Activated CD8-positive, alpha-beta memory T cell treated with anti-CD3 and anti-CD28 coated beads, Interleukin-2, amount 50 U/mL, for 4 hours (primary cell): ENCODE measurements at places on chromosomes 1 and 21.

DNA sequence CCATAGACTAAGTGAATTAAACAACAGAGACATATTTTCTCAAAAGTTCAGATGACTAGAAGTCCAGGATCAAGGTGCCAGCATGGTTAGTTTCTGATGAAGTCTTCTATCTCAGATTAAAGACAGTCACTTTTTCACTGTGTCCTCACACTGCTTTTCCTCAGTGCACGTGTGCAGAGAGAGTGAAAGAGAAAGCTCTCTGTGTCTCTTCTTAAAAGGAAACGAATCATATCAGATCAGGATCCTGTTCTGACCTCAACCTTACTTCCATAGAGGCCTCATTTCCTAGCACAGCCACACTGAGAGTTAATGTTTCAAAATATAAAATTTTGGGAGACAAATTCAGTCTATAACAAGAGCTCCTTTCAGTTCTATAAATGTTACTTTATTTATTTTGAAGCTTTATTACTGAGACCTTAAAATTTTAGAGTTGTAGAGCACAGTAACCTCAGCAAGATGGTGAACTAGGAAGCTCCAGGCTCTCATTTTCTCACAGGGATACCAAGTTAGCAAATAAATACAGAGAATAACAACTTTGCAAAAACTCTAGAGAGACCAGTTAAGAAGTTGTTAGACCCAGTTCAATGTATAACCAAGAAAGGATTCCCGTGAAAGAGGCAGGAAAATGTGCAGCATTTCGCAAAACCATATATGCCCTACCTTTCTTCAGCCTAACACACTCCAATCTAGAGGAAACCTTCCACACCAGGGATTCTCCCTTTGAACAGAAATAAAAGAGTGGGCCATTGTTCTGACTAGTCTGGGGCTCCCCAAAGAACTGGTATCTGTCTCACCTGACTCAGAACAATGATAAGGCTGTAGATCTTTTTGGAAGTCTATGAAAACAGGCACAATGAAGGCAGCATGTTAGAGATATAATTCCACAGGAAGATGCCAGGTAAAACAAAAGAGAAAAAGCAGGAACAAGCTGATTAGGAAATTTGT lies 372.2 kb downstream of the MRPL39 start:
- DNase-seq: no peak

GRCh38 chr1:1040004-1040991 lies 20.4 kb downstream of the AGRN start:
- peak; percentile 75 for DNase-seq

DNA sequence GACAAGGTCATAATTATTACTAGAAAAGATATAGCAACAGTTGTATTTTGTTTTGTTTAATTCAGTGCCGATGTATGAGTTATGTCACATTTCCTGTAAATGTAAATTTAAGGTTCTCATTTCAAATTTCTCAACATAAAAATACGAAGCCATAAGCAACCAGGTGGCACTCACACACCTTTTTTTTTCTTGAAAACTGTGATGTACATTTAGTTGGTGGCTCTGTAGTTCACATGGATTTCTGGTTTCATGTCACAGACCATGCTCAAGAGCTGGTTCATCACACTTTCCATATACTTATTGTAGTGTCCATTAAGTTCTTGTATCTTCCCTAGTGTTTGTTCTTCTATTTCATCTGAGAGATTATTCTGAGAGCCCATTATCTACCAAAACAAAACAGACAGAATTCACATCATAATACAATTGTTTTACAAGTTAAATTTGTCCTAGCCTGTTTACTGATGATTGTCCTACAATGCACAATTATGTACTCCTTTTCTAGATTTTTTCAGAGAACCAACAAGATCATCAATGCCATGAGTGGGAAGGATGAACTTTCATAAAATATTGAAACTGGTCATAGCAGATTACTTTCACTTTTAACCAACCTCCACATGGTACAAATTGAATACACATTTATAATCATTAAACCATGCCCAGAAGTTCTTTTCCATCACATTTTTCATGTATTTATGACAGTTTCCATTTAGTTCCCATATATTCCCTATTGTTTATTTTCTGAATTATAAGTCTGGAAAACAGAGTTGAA lies 17.1 kb downstream of the ATP6V1G3 start:
- DNase-seq: no peak

DNA sequence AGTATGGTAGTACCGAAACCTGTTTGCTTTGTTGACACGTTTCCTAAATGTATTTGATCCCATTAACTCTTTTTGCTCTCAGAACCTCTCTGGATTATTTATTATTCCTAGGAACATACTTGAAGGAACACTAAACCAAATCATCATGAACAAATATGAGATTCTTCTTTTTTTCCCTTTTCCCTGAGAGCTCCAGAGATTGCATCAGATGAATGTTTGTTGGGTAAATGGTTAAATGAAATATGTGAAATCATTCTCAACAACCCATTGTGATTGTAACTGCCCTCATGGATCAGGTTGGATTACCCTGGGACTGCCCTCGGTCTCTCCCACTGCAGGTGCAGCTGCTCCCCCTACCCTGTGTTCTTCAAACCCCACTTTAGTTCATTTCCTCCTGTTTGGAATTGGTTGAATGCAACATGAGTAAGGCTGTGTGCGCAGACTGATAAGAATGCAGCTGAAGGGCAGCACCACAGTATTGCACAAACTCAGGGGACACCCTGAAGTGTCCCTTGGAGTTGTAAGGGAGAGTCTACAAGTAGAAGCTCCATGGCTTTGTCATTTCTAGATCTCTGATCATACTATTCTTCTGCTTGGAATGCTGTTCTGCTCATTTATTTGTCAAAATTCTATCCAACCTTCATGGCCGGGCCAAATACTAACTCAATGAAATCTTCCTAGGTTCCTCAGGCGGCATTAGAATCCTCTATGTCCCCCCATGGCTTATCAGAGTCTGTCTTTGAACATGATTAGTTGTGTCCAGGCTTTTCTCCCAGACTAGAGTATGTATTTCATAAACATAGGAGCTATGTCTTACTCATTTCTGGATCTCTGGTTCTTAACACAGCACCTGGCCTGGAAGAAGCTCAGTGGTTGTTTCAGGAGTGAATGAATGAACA lies 47.1 kb upstream of the NEK2 start:
- DNase-seq: no peak

- DNase-seq: no peak
Measured at GRCh38 chr21:38861989-38862683, 56.4 kb downstream of the ETS2 start.

DNA sequence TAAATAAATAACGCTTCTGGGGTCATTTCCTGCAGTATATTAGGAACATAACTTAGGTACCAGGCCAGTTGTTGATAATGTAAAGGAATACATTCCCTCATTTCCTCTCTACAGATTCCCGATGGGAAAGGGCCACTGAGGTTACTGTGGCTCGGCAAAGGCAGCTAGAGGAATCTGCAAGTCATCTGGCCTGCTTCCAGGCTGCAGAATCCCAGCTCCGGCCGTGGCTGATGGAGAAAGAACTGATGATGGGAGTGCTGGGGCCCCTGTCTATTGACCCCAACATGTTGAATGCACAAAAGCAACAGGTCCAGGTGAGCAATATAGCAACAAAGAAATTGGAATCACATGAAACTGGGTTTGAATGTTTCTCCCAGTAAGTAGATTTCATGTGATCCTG lies 109.6 kb upstream of the BMP8A start:
- no peak for DNase-seq

DNA sequence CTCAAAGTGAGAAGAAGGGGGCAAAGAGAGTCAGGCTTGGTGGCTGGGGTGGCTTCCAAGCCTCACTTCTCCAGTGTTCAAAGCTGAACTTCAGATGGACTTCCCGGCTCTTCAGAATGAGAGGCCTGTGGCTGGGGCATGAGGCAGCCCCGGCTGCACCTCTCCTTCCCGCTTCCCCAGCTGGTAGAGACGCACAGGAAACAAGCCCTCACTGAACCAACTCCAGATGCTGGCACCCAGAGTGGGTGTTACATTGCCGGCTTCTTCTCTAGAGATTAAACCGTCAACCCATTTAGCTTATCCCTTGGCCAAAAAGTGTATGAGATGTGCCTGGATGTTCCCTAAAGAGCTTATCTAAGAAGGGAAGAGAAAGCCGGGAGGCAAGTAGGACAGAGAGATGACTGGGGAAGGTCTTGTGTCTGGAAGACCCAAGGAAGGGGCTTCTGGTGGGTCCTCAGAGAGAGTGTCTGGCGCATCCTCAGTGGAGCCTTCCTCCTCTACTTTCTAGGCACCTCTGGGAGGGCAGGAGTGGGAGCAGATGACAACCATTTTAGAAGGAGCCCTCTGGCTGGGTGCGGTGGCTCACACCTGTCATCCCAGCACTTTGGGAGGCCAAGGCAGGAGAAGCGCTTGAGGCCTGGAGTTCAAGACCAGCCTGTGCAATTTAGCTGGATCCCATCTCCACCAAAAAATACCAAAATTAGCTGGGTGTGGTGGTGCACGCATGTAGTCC lies 2.0 kb downstream of the ADAMTSL4 start:
- DNase-seq: no peak

DNA sequence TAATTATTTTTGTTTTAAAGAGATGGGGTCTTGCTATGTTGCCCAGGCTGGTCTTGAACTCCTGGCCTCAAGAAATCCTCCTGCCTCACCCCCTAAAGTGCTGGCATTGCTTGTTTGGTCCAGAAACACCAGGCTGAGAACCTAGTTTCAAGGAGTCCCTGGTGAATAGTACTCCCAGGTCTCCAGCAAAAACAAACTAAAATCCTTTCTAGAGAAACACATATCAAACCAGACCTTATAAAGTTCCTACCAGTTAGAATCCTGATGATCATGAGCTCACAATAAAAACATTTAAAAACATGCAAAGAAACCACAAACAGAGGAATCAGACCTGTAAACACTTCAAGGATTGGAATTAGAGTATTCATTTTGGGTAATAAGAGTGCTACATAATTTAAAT lies 34.4 kb upstream of the PADI1 start:
- DNase-seq: no peak

DNA sequence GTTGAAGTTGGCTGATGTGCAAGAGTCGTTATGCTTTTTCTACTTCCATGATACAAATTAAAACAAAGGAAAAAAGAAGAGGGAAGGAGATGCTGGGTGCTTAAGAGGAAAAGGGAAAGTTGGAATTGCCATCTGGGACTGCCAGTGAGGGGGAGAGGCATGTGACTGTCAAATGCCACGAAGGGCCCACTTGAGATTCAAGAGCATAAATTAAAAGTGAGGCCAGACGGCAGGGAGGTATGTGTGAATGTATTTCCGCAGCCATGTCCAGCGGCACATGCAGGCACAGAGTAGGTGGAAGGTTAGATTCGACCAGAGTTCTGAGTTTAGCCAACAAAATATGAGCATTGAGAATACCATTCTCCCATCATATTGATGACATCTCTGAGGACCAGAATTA lies 32.0 kb downstream of the NFASC start:
- no peak for DNase-seq

GRCh38 chr1:225662155-225662554 lies 9.2 kb upstream of the ENAH start:
- DNase-seq: no peak

DNA sequence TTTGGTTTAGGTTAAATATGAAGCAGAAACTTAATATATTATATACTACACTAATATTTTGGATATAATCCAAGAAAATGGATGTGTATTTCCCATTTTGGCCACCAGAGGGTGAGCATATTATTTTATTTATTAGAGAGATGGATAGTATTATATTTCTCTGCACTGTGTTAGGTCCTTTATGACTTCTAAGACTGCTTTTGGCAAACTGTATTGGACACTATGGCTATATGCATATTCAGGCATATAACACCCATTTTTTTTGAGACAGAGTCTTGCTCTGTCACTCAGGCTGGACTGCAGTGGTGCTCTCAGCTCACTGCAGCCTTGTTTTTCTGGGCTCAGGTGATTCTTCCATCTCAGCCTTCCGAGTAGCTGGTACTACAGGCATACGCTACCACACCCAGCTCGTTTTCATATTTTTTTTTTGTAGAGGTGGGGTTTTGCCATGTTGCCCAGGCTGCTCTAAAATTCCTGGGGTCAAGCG lies 17.8 kb upstream of the PGM1 start:
- DNase-seq: no peak

GRCh38 chr1:93658188-93658587 lies 23.4 kb downstream of the BCAR3 start:
- no peak for DNase-seq

DNA sequence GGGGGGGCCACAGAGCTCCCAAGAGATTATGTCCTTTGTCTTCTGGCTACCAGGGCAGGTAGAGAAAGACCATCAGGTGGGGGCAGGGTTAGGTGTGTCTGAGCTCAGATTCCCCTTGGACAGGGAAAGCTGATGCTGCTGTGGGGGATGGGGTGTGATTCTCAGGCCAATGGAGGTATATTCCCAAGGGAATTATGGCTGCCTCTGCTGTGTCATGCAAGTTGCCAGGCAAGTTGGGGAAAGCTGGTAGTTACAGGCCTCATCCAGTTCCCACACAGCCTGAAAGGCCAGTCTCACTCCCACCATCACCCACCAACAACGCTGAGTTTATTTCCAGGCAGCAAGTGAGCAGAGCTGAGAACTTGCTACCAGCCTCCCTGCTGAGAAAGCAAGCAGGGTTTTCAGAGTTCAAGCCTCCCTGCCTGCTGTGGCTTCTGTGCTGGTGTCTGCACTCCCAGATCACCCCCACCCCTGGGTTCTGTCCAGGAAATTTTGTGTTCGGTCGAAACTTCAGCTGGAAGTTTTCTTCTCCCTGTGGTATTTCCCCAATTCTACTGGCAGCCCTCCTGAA lies 21.3 kb downstream of the IFI16 start:
- DNase-seq: no peak

- no peak for DNase-seq
Measured at GRCh38 chr21:18899261-18899660, 495.7 kb upstream of the TMPRSS15 start.

- DNase-seq: no peak
Measured at GRCh38 chr1:235127732-235128455, 743 bp downstream of the TOMM20 start.

DNA sequence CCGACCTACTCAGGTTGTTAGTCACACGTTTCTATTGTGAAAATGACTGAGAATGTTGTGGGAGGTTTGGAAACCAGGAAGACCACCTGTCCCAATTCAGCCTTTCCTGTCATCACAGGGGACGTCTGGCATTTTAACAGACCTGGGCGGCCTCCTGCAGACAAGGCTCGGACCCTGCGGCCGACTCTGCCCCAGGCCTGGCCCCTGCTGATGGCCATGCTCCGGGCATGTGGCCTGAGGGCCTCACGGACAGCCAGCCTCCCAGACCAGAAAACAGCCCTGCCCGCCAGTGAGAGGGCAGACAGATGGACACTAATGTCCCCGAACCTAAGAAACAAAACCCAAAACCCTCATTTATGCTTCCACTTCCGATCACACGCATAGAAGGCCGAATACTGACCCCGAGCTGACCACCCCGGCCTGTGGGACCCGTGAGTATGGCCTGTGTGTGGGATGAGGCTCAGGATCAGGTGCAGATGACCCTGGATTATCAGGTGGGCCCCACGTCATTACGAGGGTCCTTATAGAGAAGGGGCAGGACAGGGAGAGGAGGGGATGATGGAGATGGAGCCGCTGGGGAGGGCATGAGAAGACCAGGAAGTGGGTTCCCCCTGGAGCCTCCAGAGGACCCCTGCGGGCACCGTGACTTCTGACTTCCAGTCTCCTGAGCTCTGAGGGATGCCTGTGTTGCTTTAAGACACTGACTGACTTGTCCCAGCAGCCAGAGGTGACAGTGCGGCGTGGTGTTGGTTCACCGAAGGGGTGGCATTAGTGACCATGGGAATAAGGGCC lies 9.6 kb downstream of the COL18A1 start:
- no peak for DNase-seq
